ENCODE measurements at places on chromosomes 1 and 21. TPM values are rescaled to one million over a fixed set of nuclear protein-coding genes. Genes with fewer than 3 reads are reported as not detected.

Gene AGBL4
- polyA plus RNA-seq = 0.08 TPM

- DNase-seq = no peak
Measured at GRCh38 chr1:113456967-113457366, 66.7 kb downstream of the MAGI3 start.

DNA sequence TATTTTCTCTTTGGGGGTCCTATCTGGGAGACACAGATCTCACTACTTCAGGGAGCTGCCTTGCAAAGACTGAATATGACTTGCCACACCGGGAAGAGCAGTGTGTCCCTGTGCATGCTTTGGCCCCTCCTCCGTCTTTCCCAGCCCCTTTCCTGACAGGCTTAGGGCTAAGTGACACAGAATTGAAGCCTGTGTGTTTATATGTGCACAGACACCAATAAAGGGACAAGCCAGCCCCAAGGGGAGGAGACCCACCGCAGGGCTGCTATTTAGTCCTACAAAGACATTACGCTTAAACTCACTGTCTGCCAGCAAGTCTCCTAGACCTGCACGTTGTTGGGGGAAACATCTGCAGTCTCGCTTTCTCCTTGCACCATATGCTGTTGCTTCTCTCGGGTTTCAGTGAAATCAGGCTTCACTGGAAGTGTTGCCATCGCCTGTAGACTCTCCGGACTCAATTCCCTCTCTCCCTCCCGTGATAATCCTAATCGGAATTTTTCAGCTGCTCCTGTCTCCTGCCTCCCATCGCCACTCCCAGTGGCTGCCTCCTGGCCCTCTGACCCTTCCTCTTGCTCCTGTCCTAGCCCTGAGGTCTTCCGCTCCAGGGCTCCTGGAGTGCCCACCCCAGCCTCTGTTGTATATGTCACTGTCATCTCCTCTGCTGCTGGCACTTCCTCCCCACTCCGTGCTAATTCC lies 58.5 kb upstream of the LRRC53 start:
- no peak for DNase-seq

GRCh38 chr1:156584813-156585212 lies 5.3 kb downstream of the TTC24 start:
- no peak for DNase-seq

- DNase-seq = no peak
Measured at GRCh38 chr1:93992190-93992589, 83.0 kb upstream of the GCLM start.

DNA sequence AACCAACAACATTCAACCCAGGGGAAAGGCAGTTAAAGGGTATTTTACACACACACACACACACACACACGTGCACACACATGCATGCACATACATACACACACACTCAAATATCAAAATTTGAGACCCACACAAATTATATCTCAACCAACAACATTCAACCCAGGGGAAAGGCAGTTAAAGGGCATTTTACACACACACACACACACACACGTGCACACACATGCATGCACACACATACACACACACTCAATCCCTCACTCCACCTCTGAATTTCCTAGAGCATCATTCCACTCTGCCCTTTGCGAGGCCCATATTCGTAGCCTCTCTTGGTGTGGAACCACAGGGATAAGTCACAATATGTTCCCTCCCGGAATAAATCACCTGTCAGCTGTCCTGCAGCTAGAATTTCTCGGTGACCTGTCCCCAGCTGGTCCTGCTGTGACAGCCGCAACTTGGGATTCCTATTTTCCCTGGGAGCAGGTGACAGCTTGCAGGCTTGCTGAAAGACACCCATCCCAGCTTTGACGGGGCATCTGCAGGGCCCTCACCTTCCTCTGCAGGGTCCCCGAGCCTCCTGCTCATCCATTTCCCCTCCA lies 122.7 kb downstream of the PSMG1 start:
- DNase-seq = no peak

- DNase-seq = no peak
Measured at GRCh38 chr1:68959461-68960030, 462.7 kb upstream of the DEPDC1 start.

DNA sequence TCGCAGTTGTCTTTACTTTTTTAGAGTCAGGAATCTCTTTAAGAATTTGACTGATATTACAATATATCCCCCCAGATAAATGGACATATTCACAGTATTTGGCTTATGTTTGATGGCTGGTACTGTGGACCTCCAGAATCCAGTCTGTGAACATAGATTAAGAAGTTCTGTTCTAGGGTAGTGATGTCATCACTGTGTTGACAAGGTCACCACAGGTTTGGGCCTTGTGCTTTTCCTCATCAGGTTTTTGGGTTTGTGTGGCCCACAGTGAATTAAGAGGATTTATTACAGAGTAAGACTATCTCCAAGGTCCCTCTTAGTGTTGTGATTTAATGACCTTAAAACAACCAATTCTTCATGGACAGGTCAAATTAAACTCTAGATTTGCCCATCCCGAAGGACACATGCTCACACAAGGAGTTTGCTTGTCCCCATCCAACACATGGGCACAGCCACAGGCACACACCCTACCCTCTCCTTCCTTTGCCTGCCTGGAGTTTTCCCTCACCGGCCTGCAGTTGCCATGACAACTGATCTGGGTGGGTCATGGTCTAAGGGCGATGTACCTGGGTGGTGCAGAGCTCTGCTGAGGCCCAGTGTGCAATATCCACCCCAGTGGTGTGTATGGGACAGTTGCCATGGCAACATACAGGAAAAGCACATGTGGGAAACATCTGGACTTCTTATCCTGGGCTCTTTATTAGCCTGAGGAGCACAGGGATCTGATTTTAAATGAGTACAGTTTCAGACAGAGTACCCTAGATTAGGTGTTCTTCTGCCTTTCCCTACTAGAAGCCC lies 98.6 kb downstream of the NAV1 start:
- DNase-seq = no peak
